Stimulated activated CD4-positive, alpha-beta T cell treated with anti-CD3 and anti-CD28 coated beads, Interleukin-1b, Interleukin-23, amount 100 ng/mL, for 24 hours (primary cell): ENCODE measurements at places on chromosomes 11 and 22.

GRCh38 chr11:75563978-75564552 lies 2.0 kb downstream of the SERPINH1 start:
- no peak for DNase-seq

GRCh38 chr11:83241291-83241946 lies 44.7 kb downstream of the CCDC90B start:
- no peak for DNase-seq

DNA sequence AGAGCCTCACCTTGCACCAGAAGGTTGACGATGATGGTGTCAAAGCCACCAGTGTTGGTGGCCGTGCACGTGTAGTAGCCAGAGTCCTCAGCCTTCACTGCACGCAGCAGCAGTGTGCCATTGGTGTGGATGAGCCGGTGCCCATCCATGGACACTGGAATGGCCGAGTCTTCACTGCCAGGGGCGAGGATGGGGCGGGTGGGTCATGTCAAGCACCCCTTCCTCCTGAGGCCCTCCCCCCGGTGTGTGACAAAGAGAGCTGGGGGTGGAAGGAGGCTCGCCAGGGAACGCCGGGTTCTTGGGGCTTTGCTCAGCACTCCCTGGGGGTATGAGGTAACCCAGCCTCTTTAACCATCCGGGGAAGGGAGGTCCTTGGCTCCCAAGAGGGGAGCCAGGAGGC lies 111.6 kb downstream of the CEP164 start:
- DNase-seq: no peak

GRCh38 chr11:45809456-45810395 lies 4.8 kb downstream of the SLC35C1 start:
- no peak for DNase-seq

DNA sequence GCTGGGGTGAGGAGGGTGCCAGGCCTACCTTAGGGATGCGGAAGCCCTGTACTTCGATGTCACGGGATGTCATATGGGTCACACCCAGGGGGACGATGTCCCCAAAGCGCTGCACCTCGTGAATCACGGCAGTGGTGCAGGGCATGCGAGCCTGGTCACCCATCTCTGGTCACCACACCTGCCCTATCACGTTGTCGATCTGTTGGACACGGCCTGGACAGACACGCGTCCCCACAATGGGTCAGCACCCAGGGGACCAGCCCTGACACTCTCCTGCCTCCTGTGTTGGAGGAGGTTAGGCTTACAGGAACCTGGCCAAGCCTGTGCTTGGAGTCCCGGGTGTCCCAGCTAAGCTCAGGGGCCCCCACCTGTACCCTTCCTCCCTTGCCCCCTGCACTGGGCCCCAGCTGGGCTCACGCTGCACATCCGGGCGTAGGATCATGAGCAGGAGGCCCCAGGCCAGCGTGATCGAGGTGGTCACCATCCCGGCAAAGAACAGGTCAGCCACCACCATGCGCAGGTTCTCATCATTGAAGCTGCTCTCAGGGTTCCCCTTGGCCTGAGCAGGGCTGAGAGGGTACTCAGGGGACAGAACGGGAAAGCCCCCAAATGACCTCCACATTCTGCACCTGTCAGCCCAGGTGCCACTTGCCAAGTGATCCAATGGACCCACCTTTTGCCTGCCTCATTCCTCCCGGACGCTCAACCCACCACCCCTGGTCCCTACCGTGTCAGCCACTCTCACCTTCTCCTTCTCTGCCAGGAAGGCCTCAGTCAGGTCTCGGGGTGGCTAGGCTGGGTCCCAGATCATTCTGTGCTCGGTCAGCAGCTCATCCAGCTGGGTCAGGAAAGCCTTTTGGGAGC lies 20.3 kb upstream of the CYP2D6 start:
- DNase-seq: no peak

- DNase-seq: peak; percentile 50
Observed at GRCh38 chr11:122746050-122746478, 90.5 kb downstream of the UBASH3B start.

DNA sequence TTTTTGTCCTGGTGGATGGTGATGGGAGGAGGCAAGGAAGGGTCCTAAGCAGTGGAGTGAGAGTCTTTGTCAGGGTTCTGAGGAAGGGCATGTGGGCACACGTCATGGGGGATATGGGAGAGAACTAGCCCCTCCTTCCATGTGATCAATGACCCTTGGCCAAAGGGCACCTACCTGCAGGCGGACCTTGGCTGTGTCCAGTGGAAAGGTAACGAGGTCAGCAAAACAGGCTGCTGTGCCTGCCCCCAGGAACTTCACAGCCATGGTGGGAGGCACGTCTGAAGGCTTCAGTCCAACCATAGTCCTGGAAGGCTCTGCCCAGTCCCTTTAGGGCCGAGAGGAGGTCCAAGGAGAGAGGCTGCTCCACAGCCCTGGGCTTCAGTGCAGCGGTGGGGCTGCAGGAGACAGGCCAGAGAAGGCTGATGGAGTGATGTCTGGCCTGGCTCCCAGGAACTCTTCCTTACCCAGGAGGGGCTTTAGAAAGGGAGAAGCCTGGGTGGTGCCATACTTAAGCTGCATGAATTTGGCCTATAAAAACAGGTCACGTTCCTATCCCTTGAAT lies 2.1 kb downstream of the UCP3 start:
- no peak for DNase-seq

DNA sequence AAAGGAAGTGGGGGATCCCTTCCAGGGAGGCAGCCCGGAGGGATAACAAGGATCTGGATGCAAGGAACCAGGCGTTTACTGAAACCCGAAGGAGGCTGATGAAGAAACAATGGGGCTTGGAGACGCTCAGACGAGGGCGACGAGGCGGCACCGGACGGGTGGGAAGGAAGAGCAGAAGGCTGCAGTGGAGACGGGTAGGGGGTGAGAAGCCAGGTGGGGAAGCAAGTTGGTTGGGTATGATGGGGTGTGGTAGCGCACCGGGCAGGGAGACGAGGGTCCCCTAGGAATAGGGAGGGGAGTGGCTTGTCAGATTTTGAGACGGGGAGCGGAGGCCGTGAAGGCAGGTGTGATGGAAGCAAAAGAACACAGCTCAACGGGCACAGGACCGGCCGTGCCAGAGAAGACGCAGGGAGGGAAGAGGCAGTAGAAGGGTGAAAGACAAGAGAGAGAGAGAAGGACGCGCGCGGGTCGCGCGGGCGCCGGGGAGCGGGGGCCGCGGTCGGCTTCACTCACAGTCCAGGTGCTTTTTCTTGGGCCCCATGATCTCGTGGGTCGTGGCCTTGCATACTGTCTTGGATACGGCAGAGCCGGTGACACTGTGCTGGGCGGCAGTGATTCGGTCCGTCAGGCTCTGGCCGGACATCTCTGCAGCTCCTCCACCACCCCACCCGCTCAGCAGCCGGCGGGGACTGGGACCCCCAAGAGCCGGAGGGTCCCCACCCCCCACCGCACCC lies 579 bp downstream of the PICALM start:
- DNase-seq: no peak
